GM23338 (cell line): ENCODE measurements at places on chromosomes 6 and 20.
A peak's percentile ranks its signal among the peaks of the same experiment; 100 is the strongest.

DNA sequence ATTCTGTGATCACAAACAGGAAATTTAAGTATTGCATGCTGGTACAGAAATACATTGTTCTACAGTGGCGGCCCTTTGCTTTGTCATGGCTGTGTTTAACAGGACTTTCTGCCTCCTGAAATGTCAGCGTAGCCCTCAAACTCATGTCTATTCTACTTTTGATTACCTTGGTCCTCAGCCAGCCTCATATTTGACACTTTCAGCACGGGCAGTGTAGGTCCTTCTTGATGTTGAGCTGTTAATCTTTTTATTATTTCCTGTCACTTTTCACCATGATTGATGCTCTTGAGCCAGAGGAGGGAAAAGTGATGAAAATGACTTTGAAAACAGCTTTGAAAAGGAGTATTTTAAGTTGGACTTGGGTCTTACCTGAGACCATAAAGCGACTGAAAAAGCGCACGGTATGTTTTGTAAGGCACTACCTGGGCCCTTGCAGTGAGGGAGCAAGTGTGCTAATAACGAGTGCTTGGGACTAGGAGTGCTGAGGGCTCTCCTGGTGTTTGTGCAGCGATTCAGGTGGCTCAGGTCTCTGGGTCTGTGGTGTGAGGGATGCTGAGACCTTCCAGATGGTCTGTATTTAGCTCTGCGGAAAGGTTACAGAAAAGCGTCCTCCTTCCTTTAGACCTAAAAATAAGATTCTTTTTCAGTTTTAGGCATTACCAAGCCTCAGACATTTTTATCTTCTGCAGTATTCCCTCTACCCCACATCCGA lies 45.2 kb upstream of the RREB1 start:
- DNase-seq, result no peak

DNA sequence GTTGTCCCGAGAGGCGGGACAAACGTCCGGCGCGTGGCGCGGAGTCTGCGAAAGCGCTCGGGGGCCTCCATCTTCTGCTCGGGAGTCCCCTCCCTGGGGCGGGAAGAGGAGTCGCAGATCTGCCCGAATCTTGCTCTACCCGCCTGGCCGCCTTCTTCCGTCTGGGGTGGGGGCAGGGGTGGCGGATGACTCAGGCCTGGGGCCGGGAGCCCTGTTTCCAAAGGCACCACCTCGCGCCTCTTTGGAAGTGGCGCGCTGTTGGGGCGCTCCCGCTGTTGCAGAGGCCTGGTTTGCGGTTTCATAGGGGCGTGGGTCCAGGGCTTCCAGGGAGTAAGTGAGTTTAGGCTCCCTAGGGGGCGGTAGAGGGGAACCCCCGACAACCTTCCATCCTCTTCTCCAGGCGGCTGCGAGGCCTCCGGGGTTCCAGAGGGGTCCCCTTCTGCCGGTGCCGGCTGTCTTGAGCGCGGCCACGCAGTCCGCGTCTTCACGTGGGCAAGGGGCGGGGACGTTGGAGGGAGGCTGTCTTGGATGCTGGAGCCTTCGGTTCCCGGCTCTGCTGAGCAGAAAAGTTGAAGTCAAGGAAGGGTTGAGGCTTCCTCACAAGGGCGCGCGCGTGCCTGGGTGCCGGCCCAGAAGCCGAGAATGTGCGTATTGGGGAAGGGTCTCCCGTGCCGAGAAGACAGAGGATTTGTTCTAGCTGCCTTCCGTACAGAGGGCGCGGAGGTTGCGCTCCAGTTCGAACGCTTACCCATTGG lies 2.6 kb upstream of the TFAP2C start:
- DNase-seq, result peak; percentile 92

- no peak for DNase-seq
These were observed 37.3 kb downstream of the TFEB start for GRCh38 chr6:41697861-41698781.

DNA sequence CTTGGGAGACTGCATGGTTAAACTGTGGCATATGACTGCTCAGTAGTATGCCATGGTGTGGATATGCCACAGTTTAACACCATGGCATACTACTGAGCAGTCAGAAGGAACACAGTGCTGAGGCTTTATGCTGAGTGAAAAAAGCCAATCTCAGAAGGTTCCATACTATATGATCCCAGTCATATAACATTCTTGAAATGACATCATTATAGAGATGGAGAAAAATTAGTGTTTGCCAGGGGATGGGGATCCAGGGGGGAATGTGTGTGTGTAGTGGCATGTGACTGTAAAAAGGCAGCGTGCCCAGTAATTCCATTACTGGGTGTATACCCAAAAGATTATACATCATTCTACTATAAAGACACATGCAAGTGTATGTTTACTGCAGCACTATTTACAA lies 85.8 kb downstream of the FOXF2 start:
- no peak for DNase-seq

- peak; percentile 65 for DNase-seq
These were observed 55.7 kb upstream of the FERMT1 start for GRCh38 chr20:6178537-6178936.

GRCh38 chr20:46230801-46231282 lies 77.5 kb downstream of the CDH22 start:
- DNase-seq, result peak; percentile 85

GRCh38 chr6:135062735-135063134 lies 8.1 kb upstream of the HBS1L start:
- peak; percentile 32 for DNase-seq

DNA sequence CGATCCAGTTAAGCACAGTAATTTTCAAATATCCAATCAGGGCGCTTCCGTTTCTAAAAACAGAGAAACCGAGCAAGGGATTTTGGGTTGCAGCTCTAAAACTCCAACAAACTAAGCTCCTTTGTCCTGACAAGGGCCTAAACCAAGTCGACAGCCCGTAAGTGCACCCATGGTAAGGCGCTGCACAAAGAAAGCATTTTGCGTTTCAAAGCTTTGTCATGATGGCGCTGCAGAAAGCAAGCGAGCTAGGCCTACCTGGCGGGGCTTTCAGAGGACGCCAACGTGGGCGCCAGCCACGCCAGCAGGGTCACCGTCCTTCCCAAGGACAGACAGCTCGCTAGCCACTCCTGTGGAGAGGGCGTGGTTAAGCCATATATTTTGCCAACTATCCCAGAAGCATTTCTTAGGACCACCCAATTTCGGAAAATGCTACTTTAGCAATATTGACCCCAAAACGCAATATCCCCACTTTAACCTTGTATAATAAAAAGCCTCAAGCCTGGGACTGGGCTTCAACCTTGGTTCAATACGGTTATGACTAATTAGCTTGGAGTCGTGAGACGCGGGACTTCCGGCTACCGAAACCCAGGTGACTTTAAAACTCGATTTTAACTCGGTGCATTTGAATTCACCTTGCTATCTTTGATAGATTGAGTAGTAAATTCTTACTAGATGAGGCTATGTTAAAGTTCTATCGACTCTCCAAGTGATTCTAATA lies 53.8 kb downstream of the TRIM38 start:
- no peak for DNase-seq

DNA sequence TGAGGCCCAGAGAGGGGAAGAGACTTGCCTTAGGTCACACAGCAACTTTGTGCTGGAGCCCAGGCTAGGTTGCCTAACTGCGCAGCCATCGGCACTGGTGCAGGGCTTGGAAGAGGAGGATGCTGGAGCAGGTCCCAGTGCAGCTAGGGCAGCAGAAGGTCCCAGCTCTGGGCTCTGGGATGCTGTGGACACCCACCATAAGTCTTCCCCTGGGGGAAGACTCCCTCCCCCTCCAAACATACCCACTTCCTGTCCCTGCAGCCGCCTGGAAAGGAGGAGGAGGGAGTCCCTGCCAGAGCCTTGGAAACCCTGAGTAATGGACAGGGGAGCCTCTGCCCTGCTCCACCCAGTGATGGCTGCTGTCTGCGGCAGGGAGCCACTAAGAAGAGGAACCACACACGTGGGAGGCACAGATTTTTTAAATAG lies 93.6 kb downstream of the NCR2 start:
- DNase-seq, result peak; percentile 51

DNA sequence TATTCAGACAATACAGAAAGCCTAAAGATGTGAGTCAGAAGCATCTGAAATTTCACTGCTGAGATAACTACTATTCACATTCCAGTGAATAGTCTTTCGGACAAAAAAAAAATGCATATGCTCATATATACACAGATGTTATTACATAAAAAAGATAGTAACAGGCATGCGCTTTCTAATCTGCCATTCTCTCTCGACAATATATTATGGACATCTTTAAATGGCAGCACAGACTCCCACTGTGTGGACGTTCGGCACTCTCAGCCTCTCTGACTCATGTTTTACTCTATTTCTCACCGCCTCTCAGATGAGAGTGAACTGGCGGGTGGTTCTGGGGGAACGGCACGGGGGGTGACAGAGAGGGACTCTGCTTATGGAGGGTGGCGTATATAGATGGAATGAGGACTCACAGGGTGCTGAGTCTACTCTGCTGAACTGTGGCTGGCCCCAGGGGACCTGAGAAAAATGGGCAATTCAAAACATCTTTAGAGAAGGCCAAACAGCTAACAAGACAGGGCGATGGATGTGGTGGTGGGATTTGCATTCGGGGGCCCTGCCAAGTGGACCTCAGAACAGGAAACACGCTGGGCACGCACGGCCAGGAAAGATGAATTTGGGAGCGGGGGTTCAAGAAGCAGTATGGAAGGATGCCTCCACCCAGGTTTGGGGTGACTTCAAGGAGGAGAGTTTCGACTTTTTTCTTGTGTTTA lies 68.9 kb downstream of the MDGA1 start:
- DNase-seq, result no peak

GRCh38 chr20:62760471-62760855 lies 35.8 kb upstream of the MRGBP start:
- DNase-seq, result no peak

- no peak for DNase-seq
These were observed 160.6 kb downstream of the ATXN1 start for GRCh38 chr6:16600701-16601100.

- DNase-seq, result no peak
These were observed 203.6 kb downstream of the LRFN2 start for GRCh38 chr6:40383348-40384115.
